ENCODE measurements at places on chromosomes 16 and 17. TPM values are rescaled to one million over a fixed set of nuclear protein-coding genes. Genes with fewer than 3 reads are reported as not detected.

GRCh38 chr16:28958216-28958615 is 7.5 kb downstream of the NFATC2IP start:
- no peak for DNase-seq

GRCh38 chr16:2040787-2041522 is 6.7 kb downstream of the NTHL1 start:
- no peak for DNase-seq

- no peak for DNase-seq
These were observed 23.4 kb downstream of the ACSM1 start for GRCh38 chr16:20673882-20674683.

DNA sequence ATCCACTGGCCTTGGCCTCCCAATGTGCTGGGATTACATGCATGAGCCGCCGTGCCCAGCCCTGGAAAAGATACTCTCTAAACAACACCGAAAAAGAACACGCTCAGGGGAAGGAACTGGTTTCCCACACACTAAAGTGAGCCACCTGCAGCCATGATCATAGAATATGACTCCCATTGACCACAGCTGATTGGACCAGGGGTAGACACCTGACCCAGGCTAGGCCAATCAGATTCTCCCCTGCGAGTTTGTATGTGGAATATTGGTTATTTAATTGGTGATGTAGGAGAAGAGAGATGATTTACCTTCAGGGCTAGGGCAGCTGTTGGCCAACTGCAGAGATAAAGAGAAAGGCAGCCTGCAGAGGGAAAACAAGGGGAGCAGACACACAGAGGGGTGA is 9.0 kb upstream of the GGA2 start:
- DNase-seq = no peak

DNA sequence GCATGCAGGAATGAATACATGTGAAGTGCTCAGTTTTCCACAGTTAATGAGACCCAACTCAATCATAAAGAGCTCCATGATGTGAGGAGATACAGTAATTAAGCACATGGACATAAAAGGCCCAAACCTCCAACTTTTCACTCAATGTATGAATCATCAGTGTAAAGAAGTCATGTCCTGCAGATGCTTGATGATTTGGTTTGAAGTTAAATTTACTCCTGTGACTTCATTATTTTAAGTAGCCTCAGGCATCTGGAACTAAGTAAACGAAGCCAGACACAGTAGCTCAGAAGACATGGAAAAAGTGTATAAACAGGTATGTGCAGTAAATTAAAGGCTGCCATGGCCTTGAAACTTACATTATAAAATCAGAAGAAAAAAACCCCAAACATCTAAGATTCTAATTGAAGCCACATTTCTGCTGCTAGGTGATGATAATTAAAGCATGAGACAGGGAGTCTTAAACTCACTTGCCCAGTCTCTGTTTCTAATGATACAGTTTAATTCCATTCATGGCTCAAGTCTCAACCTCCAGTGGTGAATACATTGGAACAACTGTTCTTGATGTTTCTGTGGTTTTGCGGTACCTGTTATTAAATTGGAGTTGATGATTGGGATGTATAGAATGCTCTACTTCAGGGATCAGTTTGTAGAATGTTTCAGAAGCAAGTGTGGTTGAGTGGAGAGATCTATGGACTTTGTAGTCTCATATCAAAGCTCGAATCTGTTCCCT is 28.9 kb upstream of the CCL2 start:
- no peak for DNase-seq

DNA sequence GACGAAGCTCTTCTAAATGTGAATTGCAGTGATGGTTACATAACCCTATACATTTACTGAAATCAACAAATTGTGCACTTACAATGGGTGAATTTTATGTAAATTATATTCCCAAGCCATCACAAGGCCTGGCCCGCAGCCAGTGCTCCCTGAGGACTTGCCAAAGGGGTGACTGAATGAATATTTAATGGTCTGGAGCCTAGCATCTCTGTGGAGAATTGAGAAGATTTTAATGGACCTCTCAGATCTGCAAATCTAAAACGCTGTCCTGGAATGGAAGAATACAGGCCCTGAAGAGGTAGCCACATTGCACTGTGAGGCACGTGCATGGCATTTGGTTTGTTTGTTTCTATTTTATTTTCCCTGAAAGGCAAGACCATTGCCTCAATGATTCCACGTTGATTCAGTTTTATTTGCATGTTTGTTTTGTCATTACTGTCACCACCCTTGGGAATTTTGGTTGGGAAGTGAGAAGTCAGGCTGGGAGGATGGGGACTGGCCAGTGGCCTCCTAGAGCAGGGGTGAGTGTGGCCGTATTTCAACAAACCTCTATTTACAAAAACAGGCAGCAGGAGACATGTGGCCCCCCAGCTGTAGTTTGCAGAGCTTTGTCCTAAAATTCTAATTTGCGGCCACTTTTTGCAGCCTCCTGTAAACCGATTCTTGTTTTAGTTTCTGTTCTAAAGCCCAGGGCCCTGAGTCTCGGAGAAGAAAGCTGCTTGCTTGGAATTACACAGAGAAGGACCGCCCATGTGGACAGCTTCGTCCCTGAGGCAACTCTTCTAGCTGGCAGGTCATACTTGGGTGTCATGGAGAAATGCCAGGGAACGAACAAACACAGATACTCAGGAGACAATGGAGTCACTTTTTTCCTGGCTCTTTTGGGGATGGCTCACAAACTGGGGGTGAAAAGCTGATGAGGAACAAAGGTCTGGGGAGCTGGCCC is 40.5 kb upstream of the GCSH start:
- no peak for DNase-seq

Gene CD300LB
- total RNA-seq = 1.3 TPM

GRCh38 chr16:85660843-85661739 is 27.7 kb downstream of the GINS2 start:
- peak; percentile 65 for DNase-seq

Gene PRSS21
- 17.1 TPM for total RNA-seq

DNA sequence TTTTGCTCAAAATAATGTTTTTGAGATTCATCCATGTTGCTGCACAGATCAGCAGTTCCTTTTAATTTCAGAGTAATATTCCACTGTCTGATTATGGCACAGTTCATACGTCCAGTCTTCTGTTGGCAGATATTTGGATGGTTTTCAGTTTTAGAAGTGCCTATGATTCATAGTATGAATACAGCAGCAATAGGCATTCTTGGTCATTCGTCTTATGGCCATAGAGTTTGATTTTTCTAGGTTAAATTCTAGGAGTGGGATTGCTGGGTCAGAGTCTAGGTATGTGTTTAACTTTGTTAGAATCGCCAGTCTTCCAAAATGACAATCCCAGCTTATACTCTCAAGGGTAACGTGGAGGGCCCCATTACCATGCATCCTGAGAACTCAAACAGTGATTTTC is 11.5 kb upstream of the IL34 start:
- no peak for DNase-seq

GRCh38 chr17:19686400-19687090 is 29.8 kb downstream of the SLC47A2 start:
- no peak for DNase-seq

GRCh38 chr17:50194934-50195865 is 6.2 kb downstream of the COL1A1 start:
- no peak for DNase-seq

Gene IRF8
- total RNA-seq = 43.1 TPM

DNA sequence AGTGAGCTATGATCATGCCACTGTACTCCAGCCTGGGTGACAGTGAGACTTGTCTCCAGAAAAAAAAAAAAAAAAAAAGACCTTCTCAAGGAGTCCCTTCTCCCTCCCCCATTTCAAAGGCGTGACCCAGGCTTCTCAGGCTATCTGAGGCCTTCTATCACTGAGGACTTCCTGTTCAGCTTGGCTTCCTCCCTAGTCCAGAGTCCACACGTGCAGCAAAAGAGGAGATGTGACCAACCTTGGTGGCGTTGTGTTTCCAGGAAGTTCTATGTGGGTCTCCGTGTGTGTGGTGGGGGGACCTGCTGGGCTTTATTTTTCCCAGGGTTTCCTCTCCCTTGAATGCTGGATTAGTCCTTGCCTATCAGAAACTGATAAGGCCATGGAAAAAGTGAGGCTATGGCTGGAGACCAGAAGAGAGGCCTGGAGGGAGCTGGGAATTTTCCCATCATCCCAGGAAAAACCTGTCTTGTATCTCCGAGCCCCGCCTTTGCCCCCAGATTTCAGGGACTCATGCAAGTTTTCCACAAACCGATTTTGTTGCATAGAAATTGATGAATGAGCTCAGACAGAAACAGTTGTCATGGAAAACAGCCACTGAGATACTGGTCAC is 148.1 kb downstream of the SALL1 start:
- no peak for DNase-seq

Gene ERAL1
- 24.4 TPM for total RNA-seq

- no peak for DNase-seq
These were observed 30.4 kb downstream of the AP2B1 start for GRCh38 chr17:35617505-35617904.

GRCh38 chr17:81401723-81402529 is 6.7 kb downstream of the BAHCC1 start:
- no peak for DNase-seq

DNA sequence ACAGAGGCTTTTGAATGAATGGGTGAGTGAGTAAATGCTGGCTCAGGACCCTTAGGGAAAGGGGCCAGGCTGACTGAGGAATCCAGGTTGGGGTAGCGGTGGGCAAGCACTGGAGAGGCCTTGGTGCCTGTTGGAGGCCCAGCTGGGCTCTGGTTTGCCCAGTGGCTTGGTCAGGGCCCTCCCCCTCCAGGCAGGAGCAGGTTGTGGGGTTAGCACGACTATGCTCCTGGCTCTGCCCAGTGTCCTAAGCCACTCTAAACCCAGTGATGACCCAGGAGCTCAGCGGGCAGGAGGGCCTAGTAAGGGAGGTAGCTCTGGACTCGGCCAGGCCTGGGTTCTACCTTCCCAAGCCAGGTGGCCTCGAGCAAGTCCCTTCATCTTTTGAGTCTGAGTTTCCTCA is 7.5 kb downstream of the MYO15A start:
- DNase-seq = no peak

- DNase-seq = no peak
These were observed 3.4 kb downstream of the SGCA start for GRCh38 chr17:50169121-50169764.

- DNase-seq = no peak
These were observed 45.2 kb downstream of the TMEM100 start for GRCh38 chr17:55677446-55677845.

Gene KRTAP17-1
- total RNA-seq = not detected

Gene SLC5A10
- total RNA-seq = not detected

GRCh38 chr16:85871756-85872155 is 27.2 kb upstream of the IRF8 start:
- DNase-seq = no peak

Gene TPSD1
- total RNA-seq = 9.4 TPM

DNA sequence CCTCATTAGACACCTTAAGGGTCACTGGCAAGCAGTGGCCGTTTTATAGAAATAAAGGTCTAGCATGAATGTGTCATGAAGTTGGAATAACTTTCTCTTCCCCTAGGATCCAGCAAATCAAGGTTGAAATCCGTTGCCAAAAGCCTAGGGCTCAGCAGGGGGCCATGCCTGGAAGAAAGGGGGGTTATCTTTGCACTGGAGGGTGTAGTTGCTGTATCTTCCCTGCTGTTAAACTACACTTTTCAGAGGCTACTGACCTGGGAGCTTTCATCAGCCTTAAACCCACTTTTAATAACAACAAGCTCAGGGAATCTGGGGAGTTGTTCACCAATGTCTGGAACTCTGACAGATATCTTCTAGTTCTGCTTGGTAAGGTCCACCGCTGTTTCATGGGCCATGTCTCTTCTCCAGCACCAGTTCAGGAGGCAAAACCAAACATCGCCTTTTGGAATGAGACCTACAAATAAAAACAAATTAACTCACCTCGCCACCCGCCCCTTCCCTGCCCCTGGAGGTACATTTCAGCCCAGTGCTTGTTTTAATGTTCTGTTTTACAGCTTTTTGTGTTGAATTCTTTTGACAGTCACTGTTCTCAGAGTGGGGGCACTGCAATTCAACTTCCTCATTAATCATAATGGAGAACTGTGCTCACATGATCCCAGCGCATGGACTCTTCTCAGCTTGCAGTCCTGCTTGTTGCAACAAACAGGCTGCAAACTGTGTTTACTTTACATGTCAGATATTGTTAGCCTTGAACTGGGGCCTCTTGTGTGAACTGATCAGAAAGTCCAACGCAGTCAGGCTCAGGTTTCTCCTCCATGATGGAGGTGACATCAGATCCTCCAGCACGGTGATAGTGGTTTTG is 508.7 kb downstream of the KCNJ2 start:
- DNase-seq = no peak

- DNase-seq = no peak
These were observed 137.1 kb downstream of the TRIM37 start for GRCh38 chr17:58969612-58970011.

Gene METTL26
- 53.5 TPM for total RNA-seq

DNA sequence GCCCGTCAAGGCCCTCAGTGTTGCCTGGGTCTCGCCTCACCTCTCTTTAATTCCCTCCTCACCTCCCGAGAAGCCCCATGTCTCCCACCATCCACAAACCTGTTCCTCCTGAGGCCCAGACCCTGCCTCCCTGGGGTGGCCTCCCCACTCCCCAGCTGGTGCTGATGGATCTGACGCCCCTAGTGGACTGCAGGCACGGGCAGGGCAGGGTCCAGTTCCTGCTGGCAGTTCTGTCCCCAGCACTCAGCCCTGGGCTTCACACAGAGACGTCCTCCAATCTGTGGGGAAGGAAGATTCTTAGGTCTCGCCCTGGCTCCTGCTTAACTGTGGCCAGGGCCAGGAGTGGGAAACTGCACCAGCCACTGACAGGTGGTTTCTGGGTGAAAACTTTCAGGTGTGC is 108.8 kb downstream of the AMFR start:
- no peak for DNase-seq

Gene ICAM2
- total RNA-seq = 70.5 TPM

Gene GNAO1
- 1.8 TPM for total RNA-seq

DNA sequence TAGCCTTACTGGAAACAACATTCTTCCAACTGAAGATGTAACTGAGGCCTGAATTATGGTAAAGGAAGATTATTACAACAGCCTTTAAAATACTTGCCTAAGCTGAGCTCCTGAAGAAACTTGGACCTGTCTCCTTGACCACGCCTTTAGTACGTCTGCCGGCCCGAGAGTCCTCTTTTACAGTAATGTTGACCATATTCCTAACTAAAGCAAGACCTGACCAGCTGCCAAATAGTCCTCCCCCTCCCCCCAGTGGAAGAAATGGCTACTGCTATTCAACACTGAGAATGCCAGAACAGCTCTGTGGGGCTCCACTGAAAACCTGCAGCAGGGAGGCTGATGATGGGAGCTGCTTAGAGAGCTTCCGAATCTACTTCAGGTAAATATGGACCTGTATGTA is 12.6 kb upstream of the FOXJ1 start:
- DNase-seq = peak; percentile 37
